ENCODE measurements at places on chromosomes 4 and X. TPM values are rescaled to one million over a fixed set of nuclear protein-coding genes. Genes with fewer than 3 reads are reported as not detected.

GRCh38 chr4:156686120-156686519, 285.5 kb downstream of the PDGFC start:
- DNase-seq, result no peak

DNA sequence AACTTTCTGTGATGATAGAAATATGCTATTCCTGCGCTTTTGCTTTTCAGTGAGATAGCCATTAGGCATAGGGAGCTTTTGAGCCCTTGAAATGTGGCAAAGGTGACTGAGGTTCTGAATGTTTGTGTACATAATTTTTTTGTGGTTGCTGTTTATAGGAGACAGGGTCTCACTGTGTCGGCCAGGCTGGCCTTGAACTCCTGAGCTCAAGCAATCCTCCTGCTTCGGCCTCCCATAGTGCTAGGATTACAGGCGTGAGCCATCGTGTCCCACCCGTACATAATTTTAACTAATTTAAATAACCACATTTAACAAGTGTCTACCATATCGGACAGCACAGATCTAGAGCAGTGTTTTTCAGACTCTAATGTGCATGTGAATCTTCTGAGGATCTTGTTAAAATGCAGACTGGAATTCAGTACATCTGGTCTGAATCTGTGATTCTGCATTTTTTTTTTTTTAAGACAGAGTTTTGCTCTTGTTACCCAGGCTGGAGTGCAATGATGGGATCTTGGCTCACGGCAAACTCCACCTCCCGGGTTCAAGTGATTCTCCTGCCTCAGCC, 45.3 kb downstream of the CASP6 start:
- no peak for DNase-seq

DNA sequence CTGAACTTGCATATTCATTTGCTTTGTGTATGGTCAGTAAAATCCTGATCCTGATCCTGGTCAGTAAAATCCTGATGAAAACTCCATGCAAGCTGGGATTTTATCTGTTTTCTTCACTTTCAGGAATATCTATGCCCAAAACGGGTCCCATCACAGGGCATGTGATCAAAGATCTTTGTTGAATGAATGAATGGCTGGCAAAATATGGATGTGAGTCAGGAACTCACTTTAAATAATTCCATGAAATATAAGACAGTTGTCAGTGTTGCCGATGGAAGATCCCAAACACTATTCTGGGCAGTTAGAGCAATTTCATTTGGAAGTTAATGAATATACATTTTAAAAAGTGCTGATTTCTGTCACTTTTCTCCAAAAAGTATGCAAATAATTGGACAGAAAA, 598.4 kb downstream of the GBA3 start:
- DNase-seq, result no peak

- DNase-seq, result no peak
These were observed 4.5 kb upstream of the GPRIN3 start for GRCh38 chr4:89312066-89312465.

- DNase-seq, result no peak
These were observed 169.0 kb downstream of the ZNF330 start for GRCh38 chr4:141389649-141390048.

DNA sequence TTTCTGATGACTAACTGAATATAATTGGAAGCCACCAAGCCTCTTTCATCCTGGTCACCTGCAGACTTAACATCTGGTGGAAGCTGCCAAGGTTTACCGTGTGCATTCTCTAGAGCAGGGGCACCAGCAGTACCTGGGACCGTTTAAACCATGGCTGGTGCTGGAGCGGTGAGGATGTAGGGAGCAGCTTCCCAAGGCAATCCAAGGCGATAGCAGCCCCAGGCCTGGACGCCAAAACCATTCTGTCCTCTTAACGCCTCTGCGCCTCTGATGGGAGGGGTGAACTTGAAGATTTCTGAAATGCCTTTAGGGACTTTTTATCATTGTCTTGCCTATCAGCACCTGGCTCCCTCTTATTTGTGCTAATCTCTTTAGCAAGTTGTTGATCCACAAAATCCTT, 37.3 kb upstream of the SPANXN2 start:
- no peak for DNase-seq

DNA sequence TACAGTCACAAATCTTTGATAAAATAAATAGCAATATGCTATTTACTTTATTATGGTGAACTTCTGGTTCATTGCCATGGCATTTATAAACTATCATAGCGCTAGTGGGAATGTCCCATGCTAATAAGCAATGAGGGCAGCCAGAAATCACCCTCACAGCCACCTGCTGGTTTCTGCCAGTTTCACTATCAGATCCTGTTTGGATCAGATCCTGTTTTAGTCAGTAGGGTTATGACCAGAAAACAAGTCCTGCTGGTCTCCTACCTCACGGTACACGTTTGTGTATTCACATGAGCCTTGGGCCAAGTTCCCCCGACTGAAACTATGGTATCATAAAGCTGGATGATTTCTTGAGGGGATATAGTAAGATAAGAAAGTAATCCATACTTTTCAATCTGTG, 17.7 kb downstream of the FOXR2 start:
- no peak for DNase-seq

GRCh38 chr4:154073107-154073822, 284.4 kb upstream of the SFRP2 start:
- no peak for DNase-seq

DNA sequence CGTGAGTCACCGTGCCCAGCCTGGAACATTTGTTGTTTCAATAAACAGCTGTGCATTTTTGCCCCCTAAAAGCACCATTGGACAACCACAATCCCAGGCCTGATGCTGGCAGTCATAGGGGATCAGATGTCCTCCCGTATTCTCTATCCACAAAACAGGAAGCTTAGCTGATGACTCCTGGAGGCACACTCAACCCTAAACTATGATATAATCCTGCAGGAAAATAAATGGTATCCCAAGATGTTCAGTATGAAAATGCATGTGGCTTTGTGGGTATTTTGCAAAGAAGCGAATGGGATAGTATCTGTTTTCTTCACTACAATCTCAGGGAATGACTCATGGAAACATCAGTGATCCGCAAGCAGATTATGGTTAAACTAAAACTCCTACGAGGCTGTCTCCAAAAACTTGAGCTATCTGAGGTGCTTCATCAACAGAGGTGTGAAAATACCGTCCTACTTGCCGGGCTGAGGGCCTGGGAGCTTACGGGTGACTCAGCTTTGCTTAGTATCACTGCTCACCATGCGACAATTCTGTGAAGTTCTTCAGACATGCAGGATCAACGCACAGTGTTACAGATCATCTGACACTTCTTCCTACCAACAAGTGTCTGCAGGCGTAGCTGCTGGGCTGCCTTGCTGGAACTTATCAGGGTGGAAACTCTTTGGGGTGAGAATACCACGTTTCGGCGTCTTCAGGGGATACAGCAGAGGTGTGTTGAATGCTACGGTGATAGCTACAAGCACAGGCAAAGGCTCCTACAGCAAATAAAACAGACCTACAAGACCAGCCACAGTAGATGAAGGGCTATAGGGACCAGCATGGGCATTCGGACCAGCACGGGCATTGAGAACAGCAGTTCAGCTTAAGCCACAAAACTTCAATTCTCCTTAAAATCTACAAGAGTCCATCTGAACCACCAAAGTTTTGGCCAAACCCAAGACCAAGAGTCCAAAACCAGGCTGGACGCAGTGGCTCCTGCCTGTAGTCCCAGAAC, 148.5 kb downstream of the DHRSX start:
- no peak for DNase-seq

GRCh38 chr4:94519925-94520789, 68.4 kb downstream of the PDLIM5 start:
- no peak for DNase-seq

DNA sequence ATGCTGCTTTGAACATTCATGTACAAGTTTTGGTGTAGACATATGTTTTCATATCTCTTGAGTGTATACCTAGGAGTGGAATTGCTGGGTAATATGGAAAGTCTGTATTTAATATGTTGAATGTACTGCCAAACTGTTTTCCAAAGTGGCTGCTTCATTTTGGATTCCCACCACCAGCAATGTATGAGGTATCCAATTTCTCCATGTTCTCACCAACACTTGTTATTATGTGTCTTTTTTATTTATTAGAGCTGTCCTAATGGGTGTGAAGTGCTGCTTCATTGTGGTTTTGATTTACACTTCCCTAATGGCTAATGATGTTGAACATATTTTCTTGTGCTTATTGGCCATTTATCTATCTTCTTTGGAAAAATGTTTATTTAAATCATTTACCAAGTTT, 60.4 kb downstream of the BCOR start:
- no peak for DNase-seq

DNA sequence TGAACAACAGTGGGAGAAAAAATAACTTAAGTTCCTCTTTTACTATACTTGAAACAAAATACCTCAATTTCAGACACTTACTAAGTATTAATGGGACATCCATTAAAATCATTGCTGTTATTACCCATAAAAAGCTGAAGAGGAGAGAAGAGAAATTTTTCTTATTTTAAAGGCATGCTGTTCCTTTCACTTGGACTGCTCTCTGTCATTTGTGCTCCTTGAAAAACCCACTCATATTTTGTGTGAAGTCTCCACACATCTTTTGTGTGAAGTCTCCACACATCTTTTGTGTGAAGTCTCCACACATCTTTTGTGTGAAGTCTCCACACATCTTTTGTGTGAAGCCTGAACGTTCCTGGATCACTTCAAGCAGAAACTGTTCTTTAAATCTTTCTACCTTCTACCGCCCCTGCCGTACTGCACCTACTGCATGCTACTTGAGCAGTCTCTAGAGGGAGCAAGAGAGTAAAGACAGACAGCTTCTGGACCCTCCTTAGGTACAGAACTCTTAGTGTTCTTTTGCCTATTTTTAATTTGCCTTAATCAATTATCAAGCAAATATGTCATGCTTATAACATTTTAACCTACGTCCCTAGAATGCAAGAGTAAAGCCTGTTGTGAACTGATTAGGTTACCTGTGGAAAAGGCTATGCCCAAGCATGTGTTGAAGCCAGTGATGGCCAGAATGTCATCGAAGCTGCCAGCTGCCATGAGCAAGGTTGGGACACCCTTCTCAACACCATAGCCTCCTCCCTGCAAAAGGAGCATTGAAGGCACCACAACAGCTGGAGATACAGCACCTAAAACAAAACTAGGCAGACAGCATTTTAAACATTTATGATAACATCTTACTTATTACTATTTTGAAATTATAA, 27.1 kb upstream of the SLC9B1 start:
- DNase-seq, result no peak

DNA sequence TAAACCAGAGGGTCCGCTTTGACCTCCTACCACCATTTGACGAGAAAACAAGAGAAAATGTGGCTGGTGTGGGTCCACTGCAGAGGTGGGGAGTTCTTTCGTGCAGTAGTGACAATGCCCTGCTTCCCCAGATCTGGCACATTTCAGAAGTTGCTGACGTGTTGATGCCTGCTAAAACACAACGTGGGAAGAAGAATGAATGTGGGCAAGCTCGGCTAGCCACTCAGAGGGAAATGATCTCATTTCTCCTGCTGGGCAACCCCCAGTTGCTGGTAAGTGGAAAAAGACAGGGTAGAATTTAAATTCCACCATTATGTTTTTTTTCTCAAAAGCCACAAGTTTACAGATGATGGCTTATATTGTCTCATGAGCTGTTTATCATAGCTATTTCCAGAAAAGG, 77.9 kb downstream of the LUZP4 start:
- DNase-seq, result no peak

DNA sequence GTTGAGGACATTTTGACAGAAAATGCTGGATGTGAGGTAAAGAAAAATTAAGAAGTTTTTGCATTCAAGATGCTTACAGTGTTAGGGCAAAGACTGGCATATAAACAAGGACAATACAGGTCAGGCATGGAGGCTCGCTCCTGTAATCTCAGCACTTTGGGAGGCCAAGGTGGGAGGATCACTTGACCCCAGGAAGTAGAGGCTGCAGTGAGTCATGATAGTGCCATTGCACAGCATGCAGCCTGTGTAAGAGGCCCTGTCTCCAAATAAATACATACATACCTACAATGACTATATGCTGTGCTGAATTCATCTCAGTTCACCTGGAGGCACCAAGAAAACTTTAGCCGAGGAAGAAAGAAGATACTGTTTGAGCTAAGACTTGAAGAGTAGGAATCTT, 2.3 kb downstream of the MAGT1 start:
- DNase-seq, result no peak

GRCh38 chr4:99677161-99677560, 19.5 kb upstream of the C4orf54 start:
- DNase-seq, result no peak

DNA sequence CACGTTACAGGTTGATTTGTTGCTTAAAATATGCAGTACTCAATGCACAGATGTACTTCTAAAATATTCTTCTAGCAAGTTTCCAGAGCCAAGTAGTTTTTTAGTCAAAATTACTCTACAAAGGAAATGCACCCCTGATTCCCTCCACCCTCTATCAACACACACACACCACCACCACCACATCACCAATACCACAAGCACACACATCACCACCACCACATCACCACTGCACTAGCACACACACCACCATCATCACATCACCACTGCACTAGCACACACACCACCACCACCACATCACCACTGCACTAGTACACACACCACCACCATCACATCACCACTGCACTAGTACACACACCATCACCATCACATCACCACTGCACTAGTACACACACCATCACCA, 105.2 kb upstream of the FRG1 start:
- DNase-seq, result no peak

GRCh38 chr4:98672583-98673287, 14.3 kb upstream of the TSPAN5 start:
- DNase-seq, result no peak

- DNase-seq, result no peak
These were observed 313.0 kb downstream of the DCTD start for GRCh38 chr4:182604161-182604622.

GRCh38 chr4:29307256-29307655, 1412.9 kb upstream of the PCDH7 start:
- DNase-seq, result no peak

DNA sequence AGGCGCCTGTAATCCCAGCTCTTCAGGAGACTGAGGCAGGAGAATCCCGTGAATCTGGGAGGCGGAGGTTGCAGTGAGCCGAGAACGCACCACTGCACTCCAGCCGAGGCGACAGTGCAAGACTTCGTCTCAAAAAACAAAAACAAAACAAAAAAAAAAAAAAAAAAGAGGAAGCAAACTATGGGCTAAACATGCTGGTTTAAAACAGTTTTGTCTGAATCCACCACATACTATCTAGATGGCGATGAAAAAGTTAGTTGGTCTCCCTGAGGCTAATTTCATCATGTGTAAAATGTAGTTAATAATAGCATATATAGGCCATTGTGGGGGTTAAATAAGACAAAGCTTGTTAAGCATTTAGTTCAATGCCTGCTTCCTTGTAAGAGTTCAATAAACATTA, 451.1 kb downstream of the RPA4 start:
- DNase-seq, result no peak

DNA sequence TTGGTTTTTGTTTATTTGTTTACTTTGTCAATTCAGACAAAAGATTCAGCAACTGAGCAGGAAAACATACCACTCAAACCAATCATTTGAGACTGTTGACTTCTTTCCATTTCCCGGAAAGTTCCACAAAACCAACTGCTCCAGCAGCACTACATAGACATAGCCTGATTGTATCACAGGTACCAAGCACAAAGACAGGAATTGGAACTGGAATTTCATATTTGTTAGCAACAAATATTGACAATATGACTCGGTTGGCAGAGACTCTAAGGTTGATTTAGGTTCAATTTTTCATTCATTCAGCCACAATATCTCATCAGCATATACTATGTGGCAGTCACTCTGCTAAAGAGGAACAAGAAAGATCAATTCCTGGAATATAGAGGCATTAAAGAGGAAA, 364.0 kb downstream of the ZIC3 start:
- no peak for DNase-seq

Gene H2BW1
- total RNA-seq, result not detected

Gene ZNF595
- total RNA-seq, result 28.1 TPM

Gene CT45A5
- total RNA-seq, result not detected

Gene DTHD1
- 0.62 TPM for total RNA-seq

Gene ARFIP1
- total RNA-seq, result 47.5 TPM

Gene RIPPLY1
- total RNA-seq, result 0.40 TPM

Gene HTN3
- not detected for total RNA-seq

Gene KDR
- 60.7 TPM for total RNA-seq

All from sciatic nerve (tissue), 2 donors.